ENCODE measurements at places on chromosomes 16 and 17. TPM values are rescaled to one million over a fixed set of nuclear protein-coding genes. Genes with fewer than 3 reads are reported as not detected.
A peak's percentile ranks its signal among the peaks of the same experiment; 100 is the strongest.

The PRSS27 gene
- 1.1 TPM for polyA plus RNA-seq

The SHISA9 gene
- polyA plus RNA-seq: 7.5 TPM

DNA sequence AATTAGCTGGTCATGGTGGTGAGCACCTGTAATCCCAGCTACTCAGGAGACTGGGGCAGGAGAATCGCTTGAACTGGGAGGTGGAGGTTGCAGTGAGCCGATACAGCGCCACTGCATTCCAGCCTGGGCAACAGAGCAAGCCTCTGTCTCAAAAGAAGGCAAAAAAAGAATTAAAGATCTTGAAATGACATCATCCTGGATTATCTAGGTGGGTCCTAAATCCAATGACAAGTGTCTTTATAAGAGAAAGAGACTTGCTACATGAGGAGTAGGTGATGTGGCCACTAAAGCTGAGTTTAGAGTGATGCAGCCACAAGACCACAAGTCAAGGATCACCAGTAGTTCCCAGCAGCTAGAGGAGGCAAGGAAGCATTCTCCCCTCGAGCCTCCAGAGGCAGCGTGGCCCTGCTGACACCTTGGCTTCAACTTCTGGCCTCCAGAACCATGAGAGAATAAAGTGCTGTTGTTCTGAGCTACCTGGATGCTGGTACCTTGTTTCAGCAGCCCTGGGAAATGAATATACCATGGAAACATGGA lies 15.8 kb downstream of the CIITA start:
- DNase-seq: peak; percentile 17

- DNase-seq: peak; percentile 77
Observed at GRCh38 chr17:8151120-8151640, 1.0 kb downstream of the PER1 start.

- DNase-seq: peak; percentile 92
Observed at GRCh38 chr17:36183001-36183971, 6.8 kb upstream of the TBC1D3B start.

The ITFG1 gene
- polyA plus RNA-seq: 14.7 TPM

The NPW gene
- 37.0 TPM for polyA plus RNA-seq

DNA sequence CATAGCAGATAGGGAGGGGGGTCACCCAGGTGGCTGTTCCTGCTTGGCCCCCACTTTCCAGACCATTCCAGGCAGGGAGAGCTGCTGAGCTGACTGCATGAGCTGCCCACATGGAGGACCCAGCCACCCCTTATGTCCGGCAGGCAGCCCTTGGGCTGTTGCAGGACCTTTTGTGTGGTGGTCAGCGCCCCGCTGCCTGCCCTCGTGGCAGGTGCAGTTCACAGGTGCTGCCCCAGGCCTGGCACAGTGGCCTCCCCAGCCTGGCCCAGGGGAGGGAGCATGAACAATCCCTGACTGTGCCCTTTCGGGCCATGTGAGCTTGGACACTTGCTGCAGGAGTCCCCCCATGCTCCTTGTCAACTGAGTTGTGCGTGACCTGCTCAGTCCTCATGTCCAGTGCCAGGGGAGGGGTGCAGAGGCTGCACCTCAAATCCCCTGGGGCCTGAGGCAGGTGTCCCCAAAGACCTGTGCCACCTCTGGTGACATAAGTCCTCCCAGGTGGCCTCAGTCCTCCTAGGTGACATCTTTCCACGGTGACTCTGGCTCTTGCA lies 8.6 kb downstream of the TBC1D26 start:
- no peak for DNase-seq

DNA sequence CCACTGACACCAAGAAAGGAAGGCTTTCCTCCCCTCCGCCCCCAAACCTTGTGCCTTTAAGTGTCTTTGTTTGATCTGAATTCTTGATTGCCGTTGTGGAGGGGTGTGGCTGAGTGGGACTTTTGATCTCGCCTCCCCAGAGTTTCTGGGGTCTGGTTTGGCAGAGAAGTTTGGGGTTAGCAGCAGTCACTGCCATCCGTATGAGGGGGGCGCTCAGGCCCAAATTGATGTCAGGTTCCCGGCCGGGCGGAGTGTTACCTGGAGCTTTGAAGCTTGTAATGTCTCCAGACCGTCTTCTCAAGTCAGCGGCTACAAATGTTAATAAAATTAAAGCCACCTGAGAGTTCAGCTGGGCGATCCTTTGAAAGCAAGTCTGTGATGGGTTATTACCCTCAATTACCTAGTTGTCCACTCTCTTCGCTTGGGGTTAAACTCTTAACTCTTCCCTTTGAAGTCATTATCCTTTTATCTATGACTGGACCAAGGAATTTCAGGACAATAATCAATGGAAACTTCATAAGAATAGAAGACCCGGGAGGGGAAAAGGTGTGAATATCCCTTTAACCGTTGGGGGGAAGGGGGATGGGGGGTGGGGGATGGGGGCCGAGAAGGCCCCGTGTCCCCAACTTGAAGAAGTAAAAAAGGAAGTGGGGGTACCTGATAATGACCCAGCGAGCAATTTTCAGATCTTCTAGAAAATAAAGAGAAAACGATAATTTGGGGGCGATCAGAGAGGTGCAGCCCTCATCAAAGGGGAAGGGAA lies 31.8 kb upstream of the AXIN2 start:
- DNase-seq: no peak

DNA sequence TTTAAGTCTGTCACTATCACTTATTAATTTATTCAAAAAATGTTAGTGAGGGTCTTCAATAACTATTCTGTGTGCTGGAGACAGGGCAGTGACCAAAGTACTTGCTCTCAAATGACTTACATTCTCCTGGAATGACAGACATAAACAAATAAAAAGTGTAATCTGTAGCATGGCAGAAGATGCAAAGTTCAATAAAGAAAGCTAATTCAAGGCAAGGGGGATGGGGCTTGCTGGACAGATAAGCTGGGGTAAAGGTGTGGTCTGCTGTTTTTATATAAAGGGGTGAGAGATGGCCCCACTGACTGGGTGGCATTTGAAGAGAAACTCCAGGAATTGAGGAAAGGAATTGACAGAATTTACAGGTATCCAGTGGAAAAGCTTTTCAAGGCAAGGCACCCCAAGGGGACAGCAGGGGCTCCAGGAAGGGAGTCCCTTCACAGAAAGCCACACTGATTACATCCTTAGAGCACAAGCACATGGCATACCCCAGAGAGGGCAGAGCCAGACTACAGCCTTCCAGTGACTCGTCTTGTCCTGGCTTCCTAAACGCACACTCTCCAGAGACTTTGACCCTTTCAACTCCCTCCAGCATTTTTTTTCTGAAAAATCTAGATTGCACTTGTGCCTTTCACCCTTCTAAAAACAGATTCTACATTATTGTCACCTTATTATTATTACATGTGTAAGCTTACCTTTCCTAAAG lies 123.7 kb upstream of the HS3ST3A1 start:
- no peak for DNase-seq

The TBX2 gene
- polyA plus RNA-seq: 0.10 TPM

DNA sequence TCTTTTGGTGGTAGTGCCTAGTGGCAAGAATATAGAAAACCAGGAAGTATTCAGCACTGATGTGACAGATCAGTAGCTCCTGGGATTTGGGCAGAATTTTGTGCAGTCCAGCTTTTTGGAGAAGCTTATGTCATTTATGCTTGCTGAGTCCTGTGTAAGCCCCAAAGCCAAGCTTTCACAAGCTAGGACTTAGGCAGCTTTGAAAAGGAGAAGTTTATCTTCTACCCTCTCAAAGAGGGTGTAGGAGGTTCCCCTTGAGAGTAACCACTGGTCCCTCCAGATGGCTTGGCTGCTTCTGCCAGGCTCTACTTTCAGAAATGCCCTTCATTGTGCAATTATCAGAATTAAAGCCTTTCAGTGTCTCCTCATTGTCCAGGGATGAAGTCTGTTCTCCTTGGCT lies 78.8 kb downstream of the CES1 start:
- no peak for DNase-seq

The MYH13 gene
- not detected for polyA plus RNA-seq

DNA sequence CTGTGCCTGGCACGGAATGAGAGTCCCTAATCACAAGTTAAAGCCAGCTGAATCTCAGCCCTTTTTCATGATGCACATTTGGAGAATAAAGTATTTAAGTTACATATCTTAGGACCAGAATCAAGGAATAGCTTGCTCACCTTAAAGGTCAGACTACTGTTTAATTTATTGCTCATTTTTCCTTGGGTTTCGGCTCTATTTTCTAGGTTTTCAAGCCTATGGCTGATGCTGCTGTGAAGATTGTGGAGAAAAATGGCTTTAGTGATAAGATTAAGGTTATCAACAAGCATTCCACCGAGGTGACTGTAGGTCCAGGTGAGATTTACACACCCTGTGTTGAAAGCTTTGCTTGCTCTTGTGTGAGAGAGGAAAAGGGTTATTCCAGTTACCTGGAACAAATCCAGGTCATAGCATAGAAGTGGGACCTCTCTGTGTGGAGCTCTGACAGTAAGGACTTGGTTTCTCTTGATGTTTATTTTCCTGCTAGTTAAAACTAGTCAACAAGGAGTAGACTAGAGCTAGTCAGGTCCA lies 18.1 kb downstream of the PRMT7 start:
- DNase-seq: no peak

GRCh38 chr17:36533935-36534839 lies 481 bp downstream of the MYO19 start:
- DNase-seq: peak; percentile 92

DNA sequence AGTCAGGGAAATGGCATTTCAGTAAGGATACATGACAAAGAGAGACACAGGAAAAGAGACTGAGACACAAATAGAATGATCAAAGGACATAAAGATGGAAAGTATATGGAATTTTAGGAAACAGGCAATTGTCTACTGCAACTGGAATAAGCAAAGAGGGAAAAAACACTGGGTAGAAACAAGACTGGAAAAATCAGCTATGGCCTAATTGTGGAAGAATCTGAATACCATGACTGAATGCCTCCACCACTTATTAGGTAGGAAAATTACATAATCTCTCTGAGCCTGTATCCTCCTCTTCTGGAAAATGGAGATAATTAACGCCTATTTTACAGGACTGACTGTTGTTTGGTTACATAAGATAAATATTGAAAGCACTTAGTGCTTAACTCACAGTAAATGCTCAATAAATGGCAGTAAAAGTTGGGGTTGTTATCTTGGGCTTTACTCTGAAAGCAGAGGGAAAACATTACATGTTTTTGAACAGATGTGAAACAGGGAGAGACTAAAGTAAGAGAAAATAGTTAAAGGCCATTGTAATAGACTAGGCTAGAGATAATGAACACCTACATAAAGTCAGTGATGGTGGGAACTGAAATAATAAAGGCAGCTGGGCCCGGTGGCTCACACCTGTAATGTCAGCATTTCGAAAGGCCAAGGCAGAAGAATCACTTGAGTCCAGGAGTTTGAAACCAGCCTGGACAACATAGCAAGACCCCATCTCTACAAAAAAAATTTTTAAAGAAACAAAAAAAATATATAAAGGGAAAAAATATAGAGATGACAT lies 63.5 kb upstream of the C17orf78 start:
- peak; percentile 37 for DNase-seq

- no peak for DNase-seq
Observed at GRCh38 chr16:71726476-71727315, 2.2 kb upstream of the PHLPP2 start.

- DNase-seq: no peak
Observed at GRCh38 chr17:14214271-14214670, 22.4 kb downstream of the CDRT15 start.

DNA sequence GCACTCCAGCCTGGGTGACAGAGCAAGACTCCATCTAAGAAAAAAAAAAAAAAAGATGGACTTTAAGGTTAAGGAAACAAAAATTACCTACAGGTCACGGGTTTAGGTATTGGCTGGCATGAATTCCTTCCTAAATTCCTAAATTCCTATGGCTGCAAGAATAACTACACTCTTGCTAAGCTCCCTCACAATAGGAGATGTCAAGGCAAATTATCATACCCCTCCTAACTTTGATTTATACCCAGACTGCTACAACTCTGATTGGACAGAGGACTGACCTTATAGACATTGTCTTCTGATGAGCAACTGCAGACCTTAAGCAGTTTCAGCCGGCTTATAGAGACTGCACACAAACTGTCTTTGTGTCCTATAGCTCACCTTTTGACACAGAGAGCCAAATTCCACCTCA lies 25.1 kb upstream of the TMC7 start:
- no peak for DNase-seq

DNA sequence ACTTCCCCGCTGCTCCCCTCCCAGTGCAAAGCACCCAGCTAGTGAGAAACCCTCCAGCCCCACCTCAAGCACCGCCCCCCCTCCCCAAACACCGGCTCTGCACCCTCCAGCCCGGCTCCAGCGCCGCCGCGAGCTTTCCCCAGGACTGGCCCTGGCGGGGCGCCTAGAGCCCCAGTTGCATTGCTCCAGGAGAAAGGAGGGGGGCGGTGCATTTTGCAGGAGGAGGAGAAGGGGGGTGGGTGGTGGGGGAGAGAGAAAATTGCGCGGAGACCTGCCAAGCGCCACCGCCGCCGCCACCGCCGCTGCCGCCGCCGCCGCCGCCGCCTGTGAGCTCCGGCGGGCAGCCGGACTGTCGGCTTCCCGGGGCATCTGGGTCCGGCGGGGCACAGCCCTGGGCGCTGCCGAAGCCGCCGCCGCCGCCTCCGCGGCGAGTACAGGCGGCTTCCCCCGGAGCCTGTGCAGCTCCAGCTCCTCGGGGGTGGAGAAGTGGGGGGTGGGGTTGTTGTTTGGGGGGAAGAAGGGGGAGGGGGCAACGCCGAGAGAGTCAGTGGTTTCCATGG lies 333 bp upstream of the NOG start:
- peak; percentile 81 for DNase-seq

The CHD9NB gene
- 1.5 TPM for polyA plus RNA-seq

DNA sequence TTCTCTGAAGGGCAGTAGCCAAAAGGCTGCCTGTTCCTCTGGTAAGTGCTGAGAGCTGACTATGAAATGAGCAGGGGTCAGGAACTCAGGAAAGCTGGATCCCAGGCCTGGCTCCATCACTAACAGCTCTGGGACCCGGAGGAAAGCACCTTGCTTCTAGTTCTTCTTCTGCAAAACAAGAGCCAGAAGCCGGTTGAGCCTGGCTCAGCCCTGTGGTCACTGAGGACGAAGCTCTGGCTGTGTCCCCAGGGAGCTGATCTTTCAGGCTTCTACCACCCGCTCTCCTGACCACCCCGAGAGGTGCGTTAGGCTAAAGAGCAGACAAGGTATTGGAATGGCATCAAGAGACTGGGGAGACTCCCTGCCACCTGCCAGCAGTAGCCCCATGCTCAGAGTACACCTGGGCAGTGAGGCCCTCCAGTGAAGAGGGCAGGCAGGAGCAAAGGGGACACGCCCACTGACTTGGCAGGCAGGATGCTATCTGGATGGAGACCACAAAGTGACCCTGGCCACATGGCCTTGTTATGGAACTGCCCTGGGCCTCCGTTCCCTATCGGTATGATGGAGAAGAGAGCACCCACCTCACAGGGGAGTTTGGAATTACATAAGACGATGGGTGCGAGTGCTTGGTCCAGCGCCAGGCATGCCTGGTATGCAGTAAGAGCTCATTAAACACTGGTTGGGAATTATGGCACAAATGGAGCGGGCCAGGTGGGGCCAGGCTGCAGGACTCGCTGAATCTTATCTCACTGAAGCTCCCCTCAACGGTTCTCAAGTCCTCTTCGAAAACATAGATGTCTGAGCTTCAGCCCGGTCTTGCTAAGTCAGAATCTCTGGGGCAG lies 61.4 kb downstream of the COG7 start:
- no peak for DNase-seq

The ZNF385C gene
- polyA plus RNA-seq: 3.1 TPM

Measured in GM23338 (cell line).